ENCODE measurements at places on chromosomes 13 and 19. TPM values are rescaled to one million over a fixed set of nuclear protein-coding genes. Genes with fewer than 3 reads are reported as not detected.

DNA sequence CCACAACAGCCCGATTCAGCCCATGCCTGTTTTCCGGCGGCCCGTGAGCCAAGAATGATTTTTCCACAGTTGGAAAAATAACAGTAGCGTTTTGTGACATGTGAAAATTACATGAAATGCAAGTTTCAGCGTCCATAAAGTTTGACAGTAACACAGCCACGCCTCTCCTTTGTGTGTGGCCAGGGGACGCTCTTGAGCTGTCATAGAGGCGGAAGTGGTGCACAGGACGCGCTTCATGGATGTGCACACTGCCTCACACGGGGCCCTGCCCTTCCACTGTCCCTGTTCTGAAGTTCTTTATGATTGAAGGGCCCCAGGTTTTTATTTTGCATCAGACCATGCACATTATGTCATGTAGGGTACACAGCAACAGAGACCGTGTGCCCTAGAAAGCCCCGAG lies 12.4 kb upstream of the ELAVL1 start:
- peak; percentile 61 for DNase-seq

ANGPTL8 gene
- not detected for total RNA-seq

DNA sequence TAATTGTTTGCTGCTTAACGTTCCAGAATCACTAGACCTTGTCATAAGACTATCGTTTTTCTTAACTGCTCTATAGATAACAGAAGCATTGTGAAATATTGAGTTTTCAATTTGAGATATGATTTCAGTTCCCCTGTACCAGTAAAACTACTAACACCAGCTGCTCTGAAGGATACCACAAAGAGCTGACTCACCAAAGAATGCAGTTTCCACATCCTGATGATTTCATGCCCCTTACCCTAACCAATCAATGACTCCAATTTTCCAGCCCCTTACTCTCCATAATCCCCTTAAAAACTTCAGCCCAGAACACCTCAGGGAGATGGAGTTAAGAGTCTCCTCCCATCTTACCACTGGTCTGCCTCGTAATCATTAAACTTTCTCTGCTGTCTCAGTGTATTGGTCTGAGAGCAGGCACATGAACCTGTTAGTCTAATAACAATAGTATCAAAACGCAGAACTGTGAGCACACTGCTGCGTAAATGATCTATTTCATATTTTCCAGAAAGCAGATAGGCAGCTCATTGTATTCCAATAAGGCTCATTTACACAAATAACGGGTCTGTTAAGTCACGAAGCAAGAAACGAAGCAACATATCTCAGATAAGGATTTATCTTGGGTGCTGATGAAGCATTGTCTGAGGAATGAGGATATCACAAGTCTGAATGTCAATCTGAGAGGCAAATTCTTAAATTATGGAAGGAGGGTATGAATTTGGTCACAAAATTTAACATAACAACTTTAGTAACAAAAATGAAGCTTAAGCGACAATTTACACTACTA lies 14.1 kb upstream of the CCNA1 start:
- peak; percentile 23 for DNase-seq

DNA sequence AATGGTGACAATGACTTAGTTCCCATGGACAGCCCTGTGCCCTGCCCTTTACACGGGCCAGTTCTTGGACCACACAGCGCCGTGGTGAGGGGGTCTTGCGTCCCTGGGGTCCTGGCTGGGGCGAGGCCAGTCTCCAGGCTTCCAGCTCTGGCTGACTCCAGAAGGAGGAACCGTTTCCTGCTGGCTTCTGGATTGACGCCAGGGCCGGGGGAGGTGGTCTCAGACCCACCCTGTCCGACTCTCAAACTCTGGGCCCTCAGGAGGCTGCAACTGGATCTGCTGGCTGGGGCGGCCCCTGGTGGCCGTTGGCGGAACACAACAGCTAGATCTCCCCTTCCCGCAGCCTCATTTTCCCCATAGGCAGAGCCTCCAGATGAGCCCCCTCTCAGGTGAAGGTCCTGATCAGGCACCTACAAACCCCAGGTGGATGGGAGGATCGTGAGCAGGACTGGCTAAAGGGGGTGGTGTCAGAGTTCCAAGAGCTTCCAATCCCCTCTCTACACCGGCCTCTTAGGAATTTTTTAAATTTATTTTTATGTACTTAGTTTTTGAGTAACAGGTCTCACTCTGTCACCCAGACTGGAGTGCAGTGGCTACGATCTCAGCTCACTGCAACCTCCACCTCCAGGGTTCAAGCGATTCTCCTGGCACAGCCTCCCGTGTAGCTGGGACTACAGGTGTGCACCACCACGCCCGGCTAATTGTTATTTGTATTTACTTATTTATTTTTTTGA lies 8.0 kb downstream of the CCDC194 start:
- DNase-seq, result peak; percentile 82

DNA sequence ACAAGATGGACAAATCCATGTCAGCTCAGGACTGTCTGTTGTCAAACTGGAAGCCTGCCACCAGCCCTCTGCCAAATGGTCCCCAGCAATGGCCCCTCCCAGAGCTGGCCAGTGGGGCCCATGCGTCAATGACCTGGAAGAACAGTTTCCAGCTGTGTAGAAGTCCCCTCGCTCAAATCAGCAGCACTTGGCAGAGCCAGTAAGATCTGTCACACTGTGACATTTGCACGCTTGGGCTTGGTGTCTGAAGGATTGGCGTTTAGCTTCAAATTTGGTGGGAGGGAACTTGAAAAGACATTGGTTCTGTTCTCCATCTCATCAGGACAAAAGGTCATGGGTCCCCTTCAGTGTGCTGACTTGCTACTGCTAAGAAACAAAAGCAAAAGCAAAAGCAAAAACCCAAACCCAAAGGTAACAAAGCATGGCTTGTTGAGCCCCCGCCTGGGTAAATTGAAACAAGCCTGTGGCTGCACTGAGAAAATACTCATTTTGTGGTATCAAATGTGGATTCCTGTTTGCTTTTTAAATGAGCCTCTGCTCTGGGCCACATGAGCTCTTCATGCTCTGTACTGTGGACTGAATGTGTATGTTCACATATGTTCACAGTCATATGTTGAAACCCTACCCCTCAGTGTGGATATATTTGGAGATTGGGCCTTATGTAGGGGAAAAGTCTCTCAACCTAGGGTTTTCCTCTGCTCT lies 253.6 kb upstream of the MAB21L1 start:
- DNase-seq, result no peak

DNA sequence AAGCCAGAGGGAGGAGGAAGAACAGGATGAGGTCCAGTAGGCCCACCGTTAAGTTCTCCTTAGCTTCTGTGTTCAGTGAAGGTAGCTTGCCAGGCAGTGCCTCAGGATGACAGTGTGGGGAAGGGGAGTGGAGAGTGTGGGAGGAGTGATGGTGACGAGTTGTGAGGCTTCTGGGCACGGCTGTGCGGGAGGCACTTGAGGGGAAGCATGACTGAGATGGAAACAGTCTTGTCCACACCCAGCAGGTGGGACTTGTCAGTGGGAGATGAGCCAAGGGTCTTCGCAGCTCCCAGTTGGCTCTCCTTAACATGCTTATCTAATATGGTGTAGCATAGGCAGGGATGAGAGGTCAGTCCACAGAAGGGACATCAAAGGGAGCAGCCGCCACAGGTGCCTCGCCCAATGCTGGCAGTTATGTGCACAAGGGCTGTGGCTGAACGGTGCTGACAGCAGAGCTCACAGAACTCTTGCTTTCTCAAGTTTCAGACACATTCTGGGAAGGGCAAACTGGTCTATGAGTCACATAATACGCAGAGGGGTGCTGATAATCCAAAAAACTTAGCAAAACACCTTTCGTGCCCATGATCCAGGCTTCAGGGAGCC lies 47.5 kb downstream of the OXGR1 start:
- DNase-seq, result no peak

DNA sequence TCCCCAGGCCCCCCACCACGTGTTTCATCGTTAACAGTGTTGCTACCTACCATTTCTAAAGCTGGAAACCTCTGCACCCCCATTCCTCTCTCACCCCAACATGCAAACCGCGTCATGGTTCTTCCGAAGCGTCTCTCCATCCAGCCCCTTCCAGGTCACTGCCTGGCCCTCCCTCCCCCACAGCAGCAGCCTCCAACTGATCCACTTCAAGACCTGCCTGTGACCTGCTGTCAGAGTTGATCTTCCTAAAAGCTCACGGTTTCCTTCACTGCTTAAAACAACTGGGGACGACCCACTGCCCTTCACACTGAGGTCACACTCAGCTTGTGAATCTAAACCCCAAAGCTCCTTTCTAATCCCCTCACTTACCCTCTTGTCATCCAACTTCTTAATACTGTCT lies 47.7 kb downstream of the STK24 start:
- no peak for DNase-seq

DNA sequence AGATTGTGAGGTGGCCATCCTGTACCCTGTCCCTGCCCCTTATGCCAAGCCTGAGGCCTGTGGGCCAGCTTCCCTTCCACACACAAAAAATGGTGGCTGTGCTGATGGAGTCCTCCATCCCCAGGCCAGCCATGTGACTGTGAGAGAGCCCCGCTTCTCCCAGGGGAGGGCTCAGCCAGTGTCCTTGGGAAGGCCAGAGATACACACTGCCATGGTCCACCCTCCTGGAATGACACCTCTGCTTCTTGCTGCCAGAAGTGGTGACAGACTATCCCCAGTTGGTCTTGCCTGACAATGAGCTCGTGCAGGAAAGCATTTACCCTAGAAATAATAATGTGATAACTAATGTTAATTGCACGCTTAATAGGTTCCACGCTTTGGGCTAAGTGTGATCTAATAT lies 38.0 kb downstream of the FAM124A start:
- DNase-seq, result no peak

PCID2 gene
- total RNA-seq, result 72.8 TPM

- no peak for DNase-seq
These were observed 3.7 kb downstream of the UBA2 start for GRCh38 chr19:34431681-34432402.

STK11 gene
- 61.5 TPM for total RNA-seq

DNA sequence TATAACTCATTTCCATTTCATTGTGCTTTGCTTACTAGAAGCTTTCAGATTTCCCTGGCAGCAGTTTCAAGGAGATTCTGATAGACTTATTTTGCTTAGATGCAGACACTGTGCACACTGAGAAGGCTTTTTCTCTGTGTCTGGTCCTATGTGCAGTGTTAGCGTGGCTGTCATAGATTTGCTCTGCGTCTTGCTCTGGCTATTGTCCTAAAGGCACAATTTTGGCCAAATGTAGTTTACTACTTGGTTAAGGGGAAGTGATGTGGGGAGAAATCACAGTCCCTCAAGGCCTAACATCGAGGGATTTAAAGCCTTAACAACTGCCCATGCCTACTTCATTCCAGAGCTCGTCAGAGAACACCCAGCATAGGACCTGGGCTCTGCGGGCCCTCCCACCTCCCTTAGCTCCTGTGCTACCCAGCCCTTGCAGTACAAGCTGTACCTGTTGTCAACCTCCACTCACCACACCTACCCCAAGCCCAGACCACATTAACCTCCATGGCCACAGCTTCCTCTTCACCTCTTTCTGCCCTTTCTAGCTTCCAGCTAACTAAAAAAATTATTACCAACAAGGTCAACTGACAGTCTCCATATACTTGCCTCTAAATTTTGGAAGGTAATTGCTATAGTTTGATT lies 38.9 kb upstream of the KATNAL1 start:
- peak; percentile 71 for DNase-seq

Measured in activated CD4-positive, alpha-beta T cell treated with anti-CD3 and anti-CD28 coated beads for 36 hours (primary cell).